NCI-H2081 treated with DMSO at 0.1 percent for 48 hours (cell line): ENCODE measurements at places on chromosomes 3 and 15.

- DNase-seq, result no peak
Observed at GRCh38 chr3:59313365-59313764, 263.5 kb upstream of the CFAP20DC start.

- no peak for DNase-seq
Observed at GRCh38 chr3:42612928-42613327, 12.4 kb downstream of the NKTR start.

GRCh38 chr3:23256741-23257435 is 53.8 kb downstream of the UBE2E2 start:
- DNase-seq, result no peak

DNA sequence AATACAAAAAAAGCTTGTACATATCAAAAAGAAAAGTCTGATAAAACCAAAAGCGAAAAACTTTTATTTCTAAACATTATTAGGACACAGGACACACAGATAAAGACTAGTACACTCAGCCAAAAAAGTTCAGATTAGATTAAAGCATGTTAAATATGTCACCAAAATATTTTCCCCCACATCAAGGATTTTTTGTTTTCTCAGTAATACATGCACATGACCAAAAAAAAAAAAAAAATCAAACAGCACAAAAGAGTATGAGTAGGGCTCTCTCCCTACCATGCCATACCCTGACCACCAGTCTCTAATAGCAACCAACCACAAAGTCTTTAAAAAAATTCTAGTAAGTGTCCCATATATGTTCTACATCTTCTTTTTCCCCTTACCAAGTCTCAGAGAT is 77.4 kb downstream of the LRRFIP2 start:
- DNase-seq, result no peak

GRCh38 chr15:64742385-64742784 is 33.0 kb downstream of the RBPMS2 start:
- DNase-seq, result no peak

GRCh38 chr3:115082260-115082659 is 64.8 kb downstream of the ZBTB20 start:
- no peak for DNase-seq

- DNase-seq, result no peak
Observed at GRCh38 chr3:183513046-183513706, 42.3 kb downstream of the KLHL6 start.

GRCh38 chr15:49830391-49830790 is 209.5 kb downstream of the DTWD1 start:
- DNase-seq, result no peak

- no peak for DNase-seq
Observed at GRCh38 chr3:11544412-11545181, 99.1 kb downstream of the VGLL4 start.

GRCh38 chr3:154132777-154133375 is 11.7 kb downstream of the ARHGEF26 start:
- DNase-seq, result no peak

DNA sequence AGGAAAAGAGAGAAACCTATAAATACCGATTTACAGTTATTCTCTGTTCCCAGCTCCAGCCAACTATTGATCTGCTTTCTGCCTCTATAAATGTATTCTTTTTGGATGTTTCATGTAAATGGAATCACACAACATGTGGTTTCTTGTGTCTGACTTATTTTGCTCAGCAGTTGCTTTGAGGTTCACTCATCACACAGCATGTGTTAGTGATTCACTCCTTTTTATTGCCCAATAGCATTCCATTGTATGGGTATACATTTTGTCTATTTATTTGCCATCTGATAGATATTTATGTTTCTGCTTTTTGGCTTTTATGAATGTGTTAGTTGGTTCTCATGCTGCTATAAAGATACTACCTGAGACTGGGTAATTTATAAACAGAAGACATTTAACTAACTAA is 23.6 kb downstream of the CCR1 start:
- no peak for DNase-seq

DNA sequence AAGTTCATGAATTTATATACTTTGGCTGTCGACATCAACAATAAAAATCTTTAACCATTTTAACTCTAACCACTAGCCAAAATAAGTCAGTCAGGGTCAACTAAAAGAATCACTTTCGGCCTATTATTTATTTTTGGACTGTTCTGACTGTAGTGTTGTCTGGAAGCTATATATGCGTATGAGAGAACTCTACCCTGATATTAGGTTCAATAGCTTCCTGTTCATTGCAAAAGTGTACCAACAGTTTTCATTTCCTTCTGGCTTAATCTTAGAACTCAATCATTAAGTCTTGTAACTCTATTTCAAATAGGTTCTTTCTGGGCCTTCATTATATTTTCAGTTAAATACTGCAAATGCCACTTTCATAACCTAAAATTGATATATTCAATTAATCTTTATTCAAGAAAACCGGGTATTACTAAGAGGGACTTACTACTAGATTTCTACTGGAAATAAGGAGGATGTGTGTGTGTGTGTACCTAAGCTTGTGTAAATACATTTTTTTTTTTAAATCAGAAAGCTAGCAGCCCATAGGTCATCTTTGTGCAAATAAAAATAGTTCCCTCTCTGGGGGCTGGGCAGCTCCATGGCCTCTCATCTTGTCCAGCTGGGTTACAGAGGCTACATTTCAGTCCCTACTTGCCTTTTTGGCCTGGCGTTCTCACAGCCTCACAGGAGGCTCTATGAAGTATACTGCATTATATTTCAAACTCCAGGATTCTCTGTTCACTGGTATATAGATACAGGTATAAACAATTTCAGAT is 5.8 kb downstream of the SERPINI2 start:
- no peak for DNase-seq

- no peak for DNase-seq
Observed at GRCh38 chr3:117217355-117217754, 507.8 kb downstream of the TUSC7 start.

GRCh38 chr3:120855665-120856437 is 52.2 kb upstream of the STXBP5L start:
- no peak for DNase-seq

DNA sequence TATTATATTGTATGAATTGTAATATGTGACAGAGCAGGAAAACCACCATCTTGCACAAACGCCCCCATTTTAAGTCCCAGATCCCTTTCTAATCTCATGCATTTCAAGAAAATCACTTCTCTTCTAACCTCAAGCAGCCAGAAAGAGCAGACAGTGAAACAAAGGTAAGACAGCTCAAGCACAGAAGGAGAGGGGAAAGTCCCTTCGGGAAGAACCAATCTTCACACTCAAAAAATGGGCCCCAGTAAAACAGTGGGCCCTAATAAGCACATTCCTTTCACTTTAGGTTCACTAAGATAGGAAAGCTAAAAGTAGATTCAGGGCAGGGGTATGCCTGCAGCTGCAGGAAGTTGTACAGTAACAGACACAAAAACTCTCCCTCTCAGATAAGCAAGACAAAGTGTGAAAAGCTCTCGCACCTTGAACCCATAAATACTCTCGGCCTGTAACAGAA is 1268.7 kb downstream of the SI start:
- DNase-seq, result no peak

GRCh38 chr3:32316976-32317375 is 74.7 kb upstream of the CMTM7 start:
- no peak for DNase-seq

- no peak for DNase-seq
Observed at GRCh38 chr3:8777978-8778267, 8.5 kb upstream of the OXTR start.

- no peak for DNase-seq
Observed at GRCh38 chr3:14429640-14430039, 27.2 kb downstream of the SLC6A6 start.

- DNase-seq, result no peak
Observed at GRCh38 chr3:188452158-188452772, 298.3 kb downstream of the LPP start.

GRCh38 chr3:179613807-179614206 is 9.2 kb downstream of the NDUFB5 start:
- no peak for DNase-seq

GRCh38 chr3:111321786-111322185 is 220.2 kb upstream of the CD96 start:
- DNase-seq, result no peak

DNA sequence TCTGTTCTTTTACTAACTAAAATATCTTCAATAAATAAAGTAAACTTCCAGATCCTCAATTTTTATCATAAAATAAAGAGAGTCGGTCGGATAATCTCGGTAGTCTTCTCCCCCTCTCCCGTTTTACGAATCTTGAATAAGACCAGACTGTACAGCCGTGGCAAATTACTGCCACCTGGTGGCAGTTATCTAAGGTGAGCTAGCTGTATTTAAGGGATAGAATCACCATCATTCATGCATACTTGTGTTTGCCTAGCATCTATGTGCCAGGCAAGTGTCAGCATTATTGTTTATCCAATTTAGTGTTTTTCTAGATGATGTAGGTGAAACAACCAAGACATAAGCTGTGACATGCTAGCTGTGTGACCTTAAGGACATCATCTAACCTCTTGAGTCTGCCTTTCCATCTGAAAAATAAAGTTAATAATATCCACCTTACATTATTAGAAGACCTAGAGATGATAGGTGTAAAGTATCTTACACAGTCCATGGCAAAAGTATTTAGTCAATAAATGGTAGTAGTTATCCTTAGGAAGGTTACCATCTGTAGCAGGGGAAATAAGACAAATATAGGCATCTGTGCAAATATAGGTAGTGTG is 21.3 kb downstream of the DUT start:
- DNase-seq, result peak; percentile 52

- no peak for DNase-seq
Observed at GRCh38 chr3:194806991-194807630, 121.4 kb downstream of the FAM43A start.

GRCh38 chr3:108127301-108127988 is 36.6 kb upstream of the CD47 start:
- no peak for DNase-seq

DNA sequence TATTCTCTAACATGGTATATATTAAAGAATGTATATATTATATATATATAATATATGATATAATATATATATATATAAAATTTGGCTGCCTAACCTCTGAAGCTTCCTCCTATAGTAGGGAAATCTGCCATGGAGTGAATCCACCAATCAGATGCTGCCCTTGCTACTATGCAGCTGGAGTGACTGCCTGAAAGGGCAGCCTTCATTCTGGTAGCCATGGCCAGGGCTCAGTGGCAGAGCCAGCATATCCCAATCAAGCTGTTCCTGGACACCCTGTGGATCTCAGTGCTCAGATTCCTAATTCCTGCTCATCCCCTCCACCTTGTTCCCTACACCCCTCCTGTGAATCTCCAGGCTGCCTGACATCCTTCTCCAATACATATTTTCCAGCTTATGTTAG is 2.2 kb upstream of the SH3GL3 start:
- DNase-seq, result no peak

DNA sequence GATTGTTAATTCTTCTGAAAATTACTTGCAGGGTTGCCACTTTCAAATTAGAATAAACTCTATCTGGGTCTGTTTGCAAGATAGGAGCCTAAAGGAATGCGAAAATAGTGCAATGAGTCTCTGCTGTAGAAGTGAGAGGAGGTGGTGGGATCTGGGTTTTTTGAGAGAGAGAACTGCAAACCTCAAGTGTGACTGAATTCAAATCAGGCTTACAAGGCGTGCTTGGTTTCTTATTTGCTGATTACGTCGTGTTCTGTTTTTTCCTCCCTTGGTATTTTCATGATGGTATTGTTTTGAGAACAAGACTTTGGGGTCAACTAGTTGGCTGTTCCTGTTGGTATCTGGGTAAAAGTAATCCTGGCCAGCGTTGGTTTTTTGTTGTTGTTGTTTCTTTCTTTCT is 490.9 kb upstream of the CFAP20DC start:
- DNase-seq, result no peak

DNA sequence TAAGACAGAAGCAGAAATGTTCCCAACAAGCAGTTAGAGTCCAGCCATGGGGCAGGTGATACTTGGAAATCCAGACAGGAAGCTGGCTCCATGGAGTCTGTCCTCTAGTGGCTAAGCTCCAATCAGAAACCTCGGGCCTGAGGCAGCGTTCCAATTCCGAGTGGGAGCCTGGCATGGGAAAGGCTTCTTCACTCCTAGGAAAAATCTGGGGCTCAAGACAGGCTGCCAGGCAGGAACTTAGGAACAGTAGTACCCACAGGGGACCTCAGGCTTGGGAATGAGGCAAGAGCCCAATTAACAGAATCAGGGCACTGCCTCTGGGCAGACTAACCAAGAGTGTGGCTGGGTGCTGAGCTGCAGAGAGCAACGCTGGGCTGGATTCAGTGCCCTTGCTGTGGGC is 6.2 kb upstream of the ATP13A4 start:
- DNase-seq, result no peak

DNA sequence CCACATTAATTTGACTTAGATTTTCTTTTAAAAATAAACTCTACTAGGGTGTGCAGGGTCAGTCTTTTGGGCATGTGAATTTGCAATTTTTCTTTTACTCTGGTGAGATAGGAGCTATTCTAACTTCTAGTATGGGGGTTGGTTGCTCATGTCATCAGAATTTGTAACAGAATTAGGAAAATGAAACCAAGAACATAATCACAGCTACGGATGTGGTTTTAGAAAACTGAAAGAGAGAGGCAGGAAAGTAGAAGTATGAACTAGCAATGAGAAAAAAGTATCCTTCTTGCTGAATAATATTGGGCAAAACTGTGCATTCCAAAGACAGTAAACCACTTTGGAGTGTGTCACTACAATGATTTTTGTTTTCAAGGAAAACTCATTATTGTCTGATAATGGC is 43.3 kb downstream of the ADPGK start:
- DNase-seq, result no peak

DNA sequence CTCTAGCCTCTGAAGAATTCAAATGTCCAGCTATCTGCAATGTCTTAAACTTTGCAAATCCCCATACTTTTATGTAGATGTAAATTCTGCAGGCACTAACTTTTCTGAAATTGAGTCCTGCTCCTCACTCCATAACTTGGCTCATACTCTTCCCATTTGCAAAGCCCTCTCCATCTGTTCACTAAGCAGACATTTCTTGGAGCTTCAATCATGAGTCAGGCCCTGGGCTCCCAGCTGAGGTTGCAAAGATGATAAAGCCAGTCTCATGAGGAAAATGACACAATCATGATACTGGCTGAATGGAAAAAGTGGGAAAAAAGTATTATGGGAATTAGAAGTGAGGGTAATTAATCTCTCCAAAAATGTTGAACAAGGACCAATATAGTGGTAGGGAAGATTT is 507.6 kb downstream of the NR2F2 start:
- no peak for DNase-seq

- no peak for DNase-seq
Observed at GRCh38 chr3:177300842-177301241, 103.6 kb upstream of the TBL1XR1 start.

DNA sequence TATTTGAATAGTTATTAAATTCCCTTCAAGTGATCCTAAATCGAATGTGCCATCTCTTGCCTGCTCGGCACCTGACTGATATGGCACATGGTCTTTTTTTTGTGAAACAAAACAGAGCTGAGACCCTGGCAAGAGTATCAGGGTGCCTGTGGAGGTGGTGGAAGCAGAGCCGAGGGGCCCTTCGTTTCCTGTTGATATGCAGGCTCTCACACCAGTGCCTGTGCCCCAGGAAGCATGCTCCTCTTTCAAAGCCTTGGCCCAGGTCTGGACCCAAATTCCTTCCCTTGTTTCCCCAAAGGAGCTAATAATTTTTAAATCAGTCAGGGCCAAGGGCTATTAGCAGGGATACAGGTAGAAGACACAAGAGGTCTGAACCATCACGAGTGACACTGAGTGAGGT is 21.5 kb upstream of the MRPS22 start:
- DNase-seq, result no peak
